ENCODE measurements at places on chromosomes 5 and 9. TPM values are rescaled to one million over a fixed set of nuclear protein-coding genes. Genes with fewer than 3 reads are reported as not detected.

DNA sequence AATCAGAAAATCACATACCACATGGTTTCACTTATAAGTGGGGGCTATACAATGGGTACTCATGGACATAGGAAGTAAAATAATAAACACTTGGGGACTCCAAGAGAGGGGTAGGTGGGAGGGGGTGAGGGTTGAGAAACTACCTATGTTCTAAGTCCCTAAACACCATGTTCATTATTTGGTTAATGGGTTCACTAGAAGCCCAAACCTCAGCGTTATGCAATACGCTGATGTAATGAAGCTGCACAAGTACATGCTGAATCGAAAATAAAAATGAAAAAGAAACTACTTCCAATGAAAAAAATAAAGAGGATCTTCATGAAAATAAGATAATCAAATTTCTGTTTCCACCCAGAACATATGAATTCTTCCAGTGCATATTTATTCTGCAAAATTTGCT is 208.5 kb downstream of the TMEM161B start:
- H3K4me3 ChIP-seq, result no peak overlapping the region
- no peak overlapping the region for H3K27ac ChIP-seq
- no peak for DNase-seq
- no peaks in the 10 kb centered on the region for H3K27me3 ChIP-seq

GRCh38 chr9:92730897-92731296 is 33.7 kb downstream of the BICD2 start:
- no peak overlapping the region for H3K27ac ChIP-seq
- H3K27me3 ChIP-seq, result no peaks in the 10 kb centered on the region
- H3K4me1 ChIP-seq, result peaks cover 4% of the 10 kb centered on the region
- H3K4me3 ChIP-seq, result no peak overlapping the region

DNA sequence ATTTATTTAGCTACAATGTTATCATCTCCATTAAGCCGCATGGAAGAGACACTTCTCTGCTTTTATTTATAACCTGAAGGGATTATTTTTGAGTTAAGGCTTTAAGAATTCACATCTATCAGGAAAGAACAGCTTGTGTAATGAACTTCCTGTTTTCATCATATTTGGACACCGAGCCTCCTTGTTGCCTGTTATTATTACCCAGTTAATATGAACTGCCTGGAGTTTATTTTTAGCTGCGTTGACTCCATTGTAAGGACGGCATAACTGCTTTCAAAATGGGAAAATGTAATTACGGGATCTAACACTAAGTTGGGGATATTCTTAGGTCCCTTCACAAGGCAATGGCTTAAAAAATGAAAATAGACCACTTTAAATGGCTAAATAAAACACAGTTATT is 89.0 kb upstream of the NR4A3 start:
- DNase-seq, result no peak
- no peak overlapping the region for H3K4me3 ChIP-seq
- H3K27me3 ChIP-seq, result no peaks in the 10 kb centered on the region
- H3K4me1 ChIP-seq, result no peaks in the 10 kb centered on the region
- H3K27ac ChIP-seq, result no peak overlapping the region
- no peaks in the 10 kb centered on the region for H3K36me3 ChIP-seq

GRCh38 chr9:89439571-89439970 is 58.3 kb downstream of the SEMA4D start:
- H3K27me3 ChIP-seq, result no peaks in the 10 kb centered on the region
- H3K36me3 ChIP-seq, result no peaks in the 10 kb centered on the region
- no peaks in the 10 kb centered on the region for H3K4me1 ChIP-seq
- no peak for DNase-seq
- H3K4me3 ChIP-seq, result no peak overlapping the region

GRCh38 chr9:108983885-108984284 is 29.4 kb downstream of the CTNNAL1 start:
- no peak for DNase-seq
- H3K4me3 ChIP-seq, result no peak overlapping the region
- no peaks in the 10 kb centered on the region for H3K27me3 ChIP-seq
- peaks cover 43% of the 10 kb centered on the region for H3K36me3 ChIP-seq

The PCDHA11 gene
- 4.6 TPM for total RNA-seq

DNA sequence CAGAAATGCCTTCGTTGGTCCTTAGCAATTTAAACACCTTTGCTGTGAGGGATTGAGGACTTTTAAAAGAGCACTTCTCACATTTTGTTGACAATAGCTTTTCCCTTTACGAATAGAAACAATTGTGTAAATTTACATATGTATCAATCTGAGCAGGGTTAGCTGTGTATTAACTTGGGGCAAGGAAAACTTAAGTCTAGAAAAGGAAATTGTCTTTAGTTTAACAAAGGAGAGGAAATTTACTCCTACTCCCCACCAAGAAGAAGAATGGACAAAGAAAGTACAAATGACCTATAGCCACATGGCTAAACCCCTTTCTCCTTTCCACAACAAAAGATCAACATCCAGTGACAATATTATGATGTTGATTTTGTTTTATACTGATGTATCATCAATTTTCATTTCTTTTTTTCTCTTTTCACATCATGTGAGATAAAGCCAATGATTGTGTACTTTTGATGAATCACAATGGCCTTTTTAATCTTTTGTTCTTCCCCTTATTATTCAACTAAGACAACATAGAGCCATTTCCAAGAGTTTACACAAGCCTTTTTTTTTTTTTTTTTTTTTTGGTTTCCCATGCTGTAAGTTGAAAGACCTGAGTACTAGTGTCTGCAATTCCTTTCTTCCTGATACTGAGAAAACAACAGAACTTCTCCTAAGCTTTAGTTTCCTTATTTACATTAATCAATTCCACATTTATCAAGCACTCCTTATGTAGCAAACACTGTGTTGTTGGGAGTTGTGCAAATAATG is 19.0 kb downstream of the FOXB2 start:
- H3K27ac ChIP-seq, result no peak overlapping the region
- H3K27me3 ChIP-seq, result peaks cover 16% of the 10 kb centered on the region
- no peak for DNase-seq
- no peaks in the 10 kb centered on the region for H3K36me3 ChIP-seq

- H3K36me3 ChIP-seq, result no peaks in the 10 kb centered on the region
- H3K4me3 ChIP-seq, result no peak overlapping the region
- DNase-seq, result no peak
- H3K27ac ChIP-seq, result no peak overlapping the region
- H3K27me3 ChIP-seq, result no peaks in the 10 kb centered on the region
Observed at GRCh38 chr5:33223563-33224284, 217.0 kb upstream of the TARS1 start.

DNA sequence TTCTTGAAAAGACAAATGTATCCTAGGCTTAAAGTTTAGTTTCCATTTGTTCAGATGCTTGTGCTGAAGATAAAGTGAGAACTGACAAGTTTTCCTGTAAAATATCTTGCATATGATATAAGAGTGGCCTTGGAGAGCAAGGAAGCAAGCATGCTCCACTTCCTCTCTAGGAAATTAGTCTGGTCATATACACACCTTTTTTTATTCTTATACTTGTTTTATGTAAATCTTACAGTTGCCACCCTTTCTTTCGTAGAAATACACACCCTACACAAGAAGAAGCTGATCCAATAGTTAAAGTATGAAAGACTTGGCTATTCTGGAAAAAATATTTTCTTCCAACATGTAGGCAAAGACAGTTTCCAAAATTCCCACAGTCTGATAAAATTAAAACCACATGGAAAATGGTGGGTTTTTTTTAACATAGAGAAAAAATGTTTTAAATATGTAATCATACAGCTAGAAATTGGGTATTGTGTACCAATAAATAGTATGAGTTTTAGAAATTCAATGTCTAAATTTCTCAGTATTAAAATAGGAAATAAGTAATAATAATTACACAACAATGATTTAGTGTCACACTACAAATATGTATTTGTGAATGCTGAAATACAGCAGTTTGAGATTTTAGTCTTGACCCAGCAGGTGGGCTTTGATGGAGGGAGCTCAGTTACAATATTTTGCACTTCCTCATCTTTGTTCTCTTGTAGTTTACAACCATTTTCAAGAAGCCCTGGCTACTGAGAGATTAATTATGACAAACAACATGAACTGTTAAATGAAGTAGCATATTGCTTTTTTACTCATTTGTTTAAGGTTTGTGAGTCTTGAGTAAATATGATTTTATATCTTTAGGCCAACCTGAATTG is 185.7 kb upstream of the GNA14 start:
- H3K27me3 ChIP-seq, result no peaks in the 10 kb centered on the region
- H3K36me3 ChIP-seq, result no peaks in the 10 kb centered on the region
- no peaks in the 10 kb centered on the region for H3K4me1 ChIP-seq

The IL7R gene
- total RNA-seq, result 0.84 TPM

DNA sequence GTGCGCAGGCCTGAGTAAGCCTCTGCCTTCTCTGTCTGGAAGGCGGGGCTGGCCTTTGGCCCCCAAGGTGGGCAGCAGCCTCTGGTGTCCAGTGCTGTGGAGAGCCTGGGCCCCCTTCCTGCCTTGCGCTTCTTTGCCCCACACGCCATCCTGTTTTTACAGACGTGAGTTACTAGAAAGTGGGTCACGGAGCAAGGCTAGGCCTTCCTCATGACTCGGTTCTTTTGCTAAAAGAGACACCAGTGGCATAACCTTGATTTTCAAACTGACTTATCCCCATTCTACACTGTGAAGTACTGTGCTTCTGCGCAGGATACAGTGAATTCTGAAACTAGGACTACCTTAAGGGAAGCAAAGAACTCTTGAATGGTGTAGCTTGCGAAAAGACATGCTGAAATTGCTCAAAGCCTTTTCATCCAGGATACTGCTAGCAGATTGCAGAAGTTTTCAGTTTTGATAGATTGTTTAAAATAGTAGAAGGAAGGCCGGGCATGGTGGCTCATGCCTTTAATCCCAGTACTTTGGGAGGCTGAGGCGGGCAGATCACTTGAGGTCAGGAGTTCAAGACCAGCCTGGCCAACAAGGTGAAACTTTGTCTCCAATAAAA is 7.2 kb downstream of the ROPN1L start:
- DNase-seq, result peak; percentile 30
- H3K4me1 ChIP-seq, result peaks cover 3% of the 10 kb centered on the region
- H3K4me3 ChIP-seq, result no peak overlapping the region

DNA sequence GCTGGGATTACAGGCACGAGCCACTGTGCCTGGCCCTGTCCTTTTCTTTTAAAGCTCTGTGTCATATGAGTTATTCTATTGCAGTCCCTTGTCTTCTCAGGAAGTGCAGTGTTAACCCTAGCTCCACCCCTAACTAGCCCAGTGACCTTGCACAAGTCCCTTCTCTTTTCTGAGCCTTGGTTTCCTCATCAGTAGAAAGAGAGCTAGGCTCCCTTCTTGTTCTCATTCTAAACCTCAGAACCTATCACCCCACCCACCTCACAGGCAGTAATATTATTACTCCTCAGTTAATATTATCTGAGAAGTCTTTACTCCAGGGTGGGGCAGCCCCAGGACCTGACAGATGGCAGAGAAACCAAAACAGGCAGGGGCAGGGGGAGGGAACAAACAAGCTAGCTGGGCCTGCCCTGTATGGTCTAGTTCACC is 7.2 kb downstream of the CYFIP2 start:
- no peaks in the 10 kb centered on the region for H3K4me1 ChIP-seq
- no peak overlapping the region for H3K4me3 ChIP-seq
- H3K27me3 ChIP-seq, result peaks cover 5% of the 10 kb centered on the region
- H3K36me3 ChIP-seq, result no peaks in the 10 kb centered on the region
- no peak for DNase-seq

The FBLL1 gene
- total RNA-seq, result 0.63 TPM

- no peaks in the 10 kb centered on the region for H3K27me3 ChIP-seq
- H3K4me1 ChIP-seq, result peaks cover 4% of the 10 kb centered on the region
- no peak overlapping the region for H3K27ac ChIP-seq
- H3K36me3 ChIP-seq, result no peaks in the 10 kb centered on the region
- DNase-seq, result no peak
Observed at GRCh38 chr9:106619211-106619610, 243.8 kb upstream of the ZNF462 start.

GRCh38 chr9:97478301-97478981 is 23.0 kb upstream of the TMOD1 start:
- no peaks in the 10 kb centered on the region for H3K4me1 ChIP-seq
- no peak overlapping the region for H3K27ac ChIP-seq
- no peak overlapping the region for H3K4me3 ChIP-seq
- H3K27me3 ChIP-seq, result no peaks in the 10 kb centered on the region
- no peak for DNase-seq

The NR3C1 gene
- 17.8 TPM for total RNA-seq

GRCh38 chr5:74630453-74631066 is 10.0 kb downstream of the ENC1 start:
- H3K36me3 ChIP-seq, result peaks cover 69% of the 10 kb centered on the region
- peak overlapping the region; percentile 90 for H3K27ac ChIP-seq
- no peak for DNase-seq
- no peaks in the 10 kb centered on the region for H3K27me3 ChIP-seq
- H3K4me1 ChIP-seq, result peaks cover 40% of the 10 kb centered on the region
- peak overlapping the region; percentile 56 for H3K4me3 ChIP-seq

DNA sequence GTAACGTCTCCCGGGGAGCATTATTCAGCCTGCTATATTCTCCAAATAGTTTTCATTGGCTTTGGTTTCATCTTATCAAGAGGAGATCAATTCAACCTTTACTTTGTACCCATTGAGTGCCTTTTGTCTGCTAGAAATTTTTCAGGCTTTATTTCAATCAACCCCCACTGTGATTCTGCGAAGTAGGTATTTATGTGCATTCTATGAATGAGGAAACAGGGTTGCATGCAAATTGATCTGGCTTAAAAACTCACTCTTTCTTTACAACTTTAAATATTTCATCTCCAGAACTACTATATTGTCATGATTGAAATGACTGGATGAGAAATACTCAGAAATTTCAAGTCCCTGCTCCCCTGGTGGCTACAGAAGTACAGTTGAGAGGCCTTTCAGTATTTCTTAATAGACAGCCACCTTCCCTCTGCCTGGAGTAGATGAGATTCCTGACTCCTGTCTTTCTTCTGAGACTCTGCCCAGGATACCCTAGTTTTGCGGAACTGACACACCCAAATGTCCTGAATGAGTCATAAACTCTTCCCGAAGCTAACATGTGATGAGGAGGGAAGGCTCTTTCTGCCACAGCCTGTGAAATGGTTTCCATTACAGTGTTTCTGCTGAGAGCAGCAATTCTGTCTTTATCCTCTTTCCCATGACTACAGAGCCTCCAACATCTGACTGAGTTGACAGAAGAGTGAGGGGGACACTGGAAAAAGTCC is 52.6 kb upstream of the TNC start:
- H3K27me3 ChIP-seq, result no peaks in the 10 kb centered on the region
- H3K27ac ChIP-seq, result peak overlapping the region; percentile 8
- no peak overlapping the region for H3K4me3 ChIP-seq
- H3K4me1 ChIP-seq, result no peaks in the 10 kb centered on the region
- DNase-seq, result no peak

GRCh38 chr5:5483350-5483749 is 60.9 kb downstream of the ICE1 start:
- H3K4me1 ChIP-seq, result no peaks in the 10 kb centered on the region
- no peak overlapping the region for H3K27ac ChIP-seq
- H3K4me3 ChIP-seq, result no peak overlapping the region
- H3K36me3 ChIP-seq, result peaks cover 35% of the 10 kb centered on the region
- no peak for DNase-seq
- H3K27me3 ChIP-seq, result no peaks in the 10 kb centered on the region

- H3K27ac ChIP-seq, result no peak overlapping the region
- no peaks in the 10 kb centered on the region for H3K36me3 ChIP-seq
- H3K4me3 ChIP-seq, result no peak overlapping the region
- no peaks in the 10 kb centered on the region for H3K4me1 ChIP-seq
- no peak for DNase-seq
Observed at GRCh38 chr9:78040726-78041125, 9.1 kb upstream of the GNAQ start.

The PPP1R26 gene
- total RNA-seq, result 43.2 TPM

- H3K27ac ChIP-seq, result no peak overlapping the region
- no peaks in the 10 kb centered on the region for H3K4me1 ChIP-seq
- DNase-seq, result peak; percentile 91
- H3K36me3 ChIP-seq, result no peaks in the 10 kb centered on the region
- H3K4me3 ChIP-seq, result no peak overlapping the region
Observed at GRCh38 chr9:127903557-127904475, 4.4 kb upstream of the ST6GALNAC6 start.
